ENCODE measurements at places on chromosomes 1 and 21.

DNA sequence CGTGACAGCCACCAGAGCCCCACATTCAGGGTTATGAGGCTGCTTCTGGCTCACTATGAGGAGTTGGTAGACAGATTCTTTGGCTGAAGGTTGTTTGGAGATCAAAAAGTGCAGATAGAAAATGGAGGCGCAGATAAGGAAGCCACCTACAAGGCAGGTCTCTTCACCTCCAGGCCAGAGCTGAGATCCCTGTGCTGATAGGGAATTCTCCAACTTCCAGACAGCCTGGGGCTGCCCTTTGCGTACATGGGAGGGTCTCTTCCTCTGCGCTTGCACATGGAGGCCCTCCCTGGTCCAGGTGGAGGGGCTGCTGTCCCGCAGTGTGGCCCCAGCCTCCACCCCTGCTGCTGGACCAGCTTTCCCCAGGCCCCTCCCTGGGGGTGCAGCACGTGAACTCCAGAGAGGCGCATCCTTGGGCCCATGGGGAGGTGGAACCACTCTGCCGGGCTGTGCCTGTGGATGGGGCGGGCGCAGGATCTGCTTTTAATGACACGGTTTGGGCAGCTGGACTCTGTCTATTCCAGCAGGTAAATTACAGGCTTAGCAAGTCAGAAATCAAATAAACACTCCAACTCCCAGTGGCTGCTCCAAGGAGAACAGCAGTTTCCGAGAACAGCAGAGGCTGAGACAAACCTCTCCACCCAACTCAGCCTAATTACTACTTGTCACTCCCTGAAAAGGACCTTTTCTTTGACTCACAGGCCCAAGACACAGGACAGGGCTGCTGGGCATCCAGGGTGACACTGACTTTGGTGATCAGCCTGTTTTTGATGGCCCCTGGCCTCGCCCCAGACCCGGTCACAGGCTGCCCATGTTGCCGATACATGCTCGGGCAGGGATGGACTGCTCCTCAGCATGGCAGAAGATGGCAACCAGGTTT, 12.4 kb downstream of the OXCT2 start:
- DNase-seq = no peak

- DNase-seq = no peak
These were observed 82.8 kb downstream of the PRDM2 start for GRCh38 chr1:13782634-13783360.

DNA sequence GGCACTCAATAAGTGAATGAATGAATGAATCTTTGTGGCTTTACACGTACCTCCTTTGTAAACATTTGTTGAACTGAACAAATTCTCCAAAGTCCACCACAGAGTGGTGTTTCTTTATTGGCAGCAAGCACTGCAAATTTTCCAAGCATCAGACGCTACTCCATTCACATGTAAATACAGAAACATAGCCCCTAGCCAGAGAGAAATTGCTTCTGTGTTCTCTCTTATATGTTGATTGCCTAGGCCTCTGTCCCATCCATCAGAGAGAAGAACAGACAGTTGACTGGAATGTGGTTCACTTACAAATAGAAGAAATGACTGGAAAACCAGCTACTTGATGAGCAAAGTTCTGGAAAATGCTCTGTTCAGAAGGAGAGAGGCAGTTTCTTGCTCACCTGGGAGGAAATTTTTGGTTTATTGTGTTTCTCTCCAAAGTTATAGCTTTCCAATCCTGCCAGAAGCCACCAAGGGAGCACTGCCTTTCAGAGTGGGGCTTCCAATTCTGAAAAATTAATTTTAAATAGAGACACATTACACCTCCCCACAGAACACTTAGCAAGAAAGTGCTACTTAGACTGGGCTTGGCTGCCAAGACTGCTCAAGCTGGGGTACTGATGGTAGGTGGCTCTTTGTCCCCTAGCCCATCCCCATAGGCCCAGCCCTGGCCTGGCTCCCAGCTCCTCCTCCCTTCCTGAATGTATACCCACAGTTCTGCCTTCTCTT, 18.1 kb upstream of the KIRREL1 start:
- DNase-seq = no peak

GRCh38 chr1:180920702-180921101, 8.0 kb downstream of the KIAA1614 start:
- no peak for DNase-seq

GRCh38 chr1:246631426-246631825, 65.2 kb downstream of the CNST start:
- no peak for DNase-seq

DNA sequence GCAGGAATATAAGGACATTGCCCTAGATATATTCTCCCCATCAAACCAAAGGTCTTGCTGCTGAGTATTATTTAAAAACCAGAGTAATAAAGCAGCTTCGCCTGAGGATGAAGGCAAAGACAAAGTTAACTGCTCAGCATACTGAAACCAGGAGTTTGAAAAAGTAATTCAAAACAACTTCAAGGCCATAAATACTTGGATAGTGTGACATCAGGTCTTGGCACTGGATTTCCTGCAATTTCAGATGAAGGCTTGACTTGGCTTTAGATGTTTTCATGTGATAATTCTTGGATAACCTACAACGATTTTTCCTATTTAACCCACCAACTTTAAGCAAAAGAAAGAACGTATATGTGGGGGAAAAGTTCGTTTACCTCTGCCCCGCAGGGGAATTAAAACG, 10.6 kb downstream of the SOD1 start:
- no peak for DNase-seq

DNA sequence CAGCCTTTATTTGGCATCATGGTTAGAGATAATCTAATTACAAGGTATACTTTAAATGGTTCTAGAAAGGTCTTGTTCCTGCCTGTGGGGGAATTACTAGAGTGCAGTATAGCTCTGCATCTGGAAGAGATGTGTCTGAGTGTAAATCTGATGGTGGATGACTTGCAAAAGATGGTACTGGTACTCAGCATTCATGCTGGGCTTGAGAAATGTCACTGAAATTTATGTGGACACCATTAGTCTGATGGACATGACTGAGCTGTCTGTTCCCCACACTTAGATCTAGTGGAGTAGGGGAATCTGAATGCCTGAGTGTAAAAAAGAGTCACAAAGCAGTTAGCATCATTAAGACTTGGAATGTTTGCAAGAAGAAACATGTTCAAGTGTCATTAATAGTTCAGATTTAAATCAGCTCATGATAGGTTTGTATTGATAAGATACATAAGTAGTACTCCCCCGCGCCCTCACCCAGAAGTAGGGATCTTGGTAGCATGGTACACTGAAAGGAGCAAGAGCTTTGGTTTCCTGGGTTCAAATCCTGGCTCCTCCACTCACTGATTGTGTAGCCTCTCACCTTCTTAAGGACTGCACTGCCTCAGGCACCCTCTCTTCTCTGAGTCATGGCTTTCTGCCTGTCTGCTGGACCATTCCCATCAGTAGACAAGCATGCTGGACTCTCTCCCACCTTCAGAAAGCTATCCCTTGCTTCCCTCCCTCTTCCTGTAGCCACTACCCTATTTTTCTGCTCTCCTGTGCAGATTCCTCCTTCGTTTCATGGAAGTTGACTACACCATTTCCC, 292.9 kb downstream of the NFIA start:
- DNase-seq = no peak

All from activated CD4-positive, alpha-beta T cell treated with anti-CD3 and anti-CD28 coated beads, Interleukin-2, amount 50 U/mL, for 16 hours (primary cell).